ENCODE measurements at places on chromosomes 16 and 17. TPM values are rescaled to one million over a fixed set of nuclear protein-coding genes. Genes with fewer than 3 reads are reported as not detected.

CACNA1G gene
- total RNA-seq, result 0.04 TPM

PRKCB gene
- total RNA-seq, result not detected

GJD3 gene
- total RNA-seq, result not detected

ACSM2A gene
- not detected for total RNA-seq

ATP2C2 gene
- total RNA-seq, result 26.0 TPM

WFDC1 gene
- 0.15 TPM for total RNA-seq

MAP2K6 gene
- total RNA-seq, result 8.4 TPM

C17orf107 gene
- total RNA-seq, result 0.36 TPM

DNA sequence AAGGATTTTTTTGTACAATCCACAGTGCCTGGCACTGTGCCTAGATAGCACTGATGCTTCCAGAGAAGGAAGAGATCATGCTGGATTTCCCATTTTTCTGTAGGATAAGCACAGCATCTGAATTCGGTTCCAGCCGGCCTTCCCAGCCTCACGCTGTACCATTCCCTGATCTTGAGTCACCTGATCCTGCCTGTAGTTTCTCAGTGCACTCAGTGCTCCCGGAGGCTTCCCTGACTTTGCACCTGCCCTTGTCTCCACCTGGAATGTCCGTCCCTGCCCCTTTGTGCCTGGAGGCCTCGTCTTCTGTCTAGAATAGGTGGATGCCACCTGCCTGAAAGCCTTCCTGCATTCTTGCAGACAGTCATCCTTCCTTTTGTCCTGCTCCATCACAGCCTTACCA lies 179.9 kb downstream of the CCDC182 start:
- DNase-seq, result no peak

DNA sequence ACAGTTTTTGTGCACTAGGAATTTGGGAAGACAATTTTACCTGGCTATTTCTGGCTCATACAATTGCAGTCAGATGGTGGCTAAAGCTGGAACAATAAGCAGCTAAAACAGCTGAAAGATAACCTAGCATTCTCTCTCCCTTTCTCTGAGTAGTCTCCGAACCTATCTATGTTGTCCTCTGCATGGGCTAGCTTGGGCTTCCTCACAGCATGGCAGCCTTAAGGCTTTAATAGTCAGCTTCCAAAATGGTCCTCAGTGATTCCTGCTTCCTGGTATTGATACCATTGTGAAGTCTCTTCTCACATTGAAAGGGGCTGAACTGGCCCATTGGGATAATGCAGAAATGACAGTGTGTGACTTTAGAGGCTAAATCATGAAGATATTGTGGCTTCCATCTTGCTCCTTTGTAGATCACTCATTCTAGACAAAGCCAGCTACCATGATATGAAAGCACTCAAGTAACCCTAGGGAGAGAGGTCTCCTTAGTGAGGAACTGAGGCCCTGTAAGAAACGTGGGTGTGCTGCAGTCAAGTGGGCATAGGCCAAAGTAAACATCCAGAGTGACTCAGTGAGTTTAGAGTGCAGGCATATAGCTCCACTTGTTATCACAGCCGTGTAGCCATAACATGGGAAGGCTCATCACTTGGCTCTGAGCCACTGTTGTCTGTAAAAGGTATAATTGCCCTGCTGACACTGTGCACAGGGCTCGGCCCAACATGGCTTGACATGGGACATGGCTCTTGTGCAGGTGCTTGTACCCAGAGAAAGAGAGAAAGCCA lies 5.5 kb upstream of the VKORC1 start:
- DNase-seq, result peak; percentile 12

GRCh38 chr17:15917021-15917437 lies 27.9 kb upstream of the ADORA2B start:
- no peak for DNase-seq

GRCh38 chr16:26335236-26335853 lies 643.6 kb downstream of the HS3ST4 start:
- DNase-seq, result no peak

DNA sequence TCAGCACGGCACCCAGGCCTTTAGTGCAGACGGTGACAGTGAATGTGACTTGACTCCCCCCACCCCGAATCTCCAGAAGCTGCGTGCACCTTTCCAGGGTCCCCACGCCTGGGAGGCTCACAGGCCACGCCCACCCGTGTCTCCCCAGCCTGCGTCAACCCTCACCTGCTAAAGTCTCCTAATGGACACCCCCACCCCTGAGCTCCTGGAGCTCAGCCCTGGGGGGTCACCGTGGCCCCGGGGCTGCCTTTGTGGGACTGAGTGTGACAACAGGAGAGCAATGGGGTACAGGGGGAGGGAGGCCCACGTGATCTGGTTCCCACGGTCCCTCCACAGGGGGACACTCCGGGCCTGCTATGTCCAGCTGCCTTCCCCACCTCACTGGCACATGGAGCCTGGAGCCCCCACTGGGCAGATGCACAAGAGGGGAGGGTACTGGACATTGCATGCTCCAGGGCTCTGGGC lies 7.4 kb upstream of the FASN start:
- no peak for DNase-seq

- DNase-seq, result no peak
Observed at GRCh38 chr17:21375162-21375560, 996 bp upstream of the KCNJ12 start.

DNA sequence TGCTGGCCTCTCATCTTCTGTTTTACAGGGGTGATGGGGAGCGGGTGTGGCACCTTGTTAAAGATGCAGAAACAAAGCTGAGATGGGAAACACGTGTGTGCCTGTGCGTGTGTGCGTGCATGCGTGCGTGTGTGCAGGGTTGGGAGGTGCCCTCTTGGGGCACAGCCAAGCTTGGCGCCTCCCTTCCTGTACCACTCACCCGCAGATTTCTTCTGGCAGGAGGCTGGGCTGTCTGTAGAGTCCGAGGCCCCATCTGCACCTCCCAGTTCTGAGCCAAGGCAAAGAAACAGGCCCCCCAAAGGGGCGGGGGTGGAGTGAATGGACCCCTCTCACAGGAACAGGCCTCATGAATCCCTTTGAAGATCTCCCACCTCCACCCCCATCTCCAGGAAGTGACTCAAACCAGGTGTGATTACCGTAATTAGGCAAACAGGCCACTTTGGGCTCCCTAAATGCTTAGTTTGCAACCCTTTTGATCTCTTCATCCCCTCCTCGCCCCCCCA lies 20.9 kb downstream of the TNS4 start:
- DNase-seq, result peak; percentile 34

DNA sequence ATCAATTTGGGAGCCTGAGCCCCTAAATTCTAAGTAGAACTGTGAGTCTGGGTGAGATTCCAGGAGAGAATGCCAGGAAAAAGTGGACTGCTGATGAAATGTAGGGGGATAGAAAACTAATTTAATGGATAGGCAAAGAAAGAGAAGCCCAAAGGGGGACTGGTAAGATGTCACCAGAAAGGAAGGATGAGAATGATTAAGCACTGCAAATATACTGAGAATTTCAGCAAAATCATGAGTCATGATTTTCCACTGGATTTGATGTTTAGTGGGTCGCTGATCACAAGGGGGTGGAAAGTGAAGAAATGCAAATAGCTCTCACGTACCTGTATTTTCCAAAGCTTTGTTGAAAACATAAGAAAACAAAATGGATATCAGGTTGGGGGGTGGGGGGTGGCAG lies 201.8 kb downstream of the SLC39A11 start:
- peak; percentile 76 for DNase-seq

GRCh38 chr16:55717326-55717725 lies 61.5 kb downstream of the SLC6A2 start:
- DNase-seq, result no peak

- peak; percentile 71 for DNase-seq
Observed at GRCh38 chr17:72850410-72851118, 241.9 kb downstream of the SLC39A11 start.

- no peak for DNase-seq
Observed at GRCh38 chr17:61072648-61073047, 327.0 kb upstream of the TBX2 start.

DNA sequence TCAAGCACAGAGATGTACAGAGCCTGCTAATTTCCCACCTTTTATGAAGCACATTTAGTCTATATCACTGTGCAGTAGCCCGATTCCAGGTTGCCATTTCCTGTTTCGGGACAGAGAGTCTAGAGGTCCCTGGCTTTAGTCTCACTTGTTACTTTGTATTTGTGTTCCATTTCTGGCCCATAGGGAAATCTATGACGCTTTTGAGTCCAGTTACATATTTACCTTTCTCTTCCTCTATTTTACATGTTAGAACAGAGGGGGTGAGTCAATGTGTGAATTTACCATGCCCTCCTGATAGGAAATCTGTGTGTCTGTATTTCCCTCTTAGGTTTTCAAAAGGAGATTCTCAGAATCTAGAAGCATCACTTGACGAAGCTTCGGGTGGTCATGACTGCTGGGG lies 227.1 kb upstream of the ZFHX3 start:
- DNase-seq, result no peak

DNA sequence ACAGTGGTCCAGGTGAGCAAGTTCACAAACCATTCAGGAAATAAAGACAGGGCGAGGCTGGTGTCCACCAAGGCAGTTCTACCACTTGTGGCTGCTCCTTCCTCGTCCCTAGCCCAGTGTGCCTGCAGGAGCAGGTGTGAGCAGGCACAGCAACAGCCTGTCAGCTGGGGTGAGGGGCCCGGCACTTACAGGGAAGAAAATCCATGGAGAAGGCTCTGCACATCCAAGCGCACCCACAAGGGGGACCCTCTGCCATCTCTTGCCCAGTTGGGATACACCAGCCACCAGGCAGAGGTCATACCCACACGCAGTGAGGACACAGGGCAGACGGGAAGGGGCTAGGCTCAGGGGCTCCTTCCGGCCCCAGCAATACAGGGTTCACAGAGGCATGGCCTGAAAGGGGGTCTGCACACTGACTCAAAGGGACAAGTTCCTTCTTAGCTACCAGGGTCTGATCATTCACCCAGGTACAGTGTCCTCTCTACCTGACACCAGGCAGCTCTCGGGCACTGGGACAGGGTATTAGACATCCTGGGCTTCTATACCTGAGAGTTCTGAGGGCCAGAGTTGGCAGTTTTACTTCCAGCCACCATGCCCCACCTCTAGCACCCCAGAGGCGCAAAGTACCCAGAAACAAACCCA lies 27.0 kb downstream of the CDIP1 start:
- peak; percentile 44 for DNase-seq

GRCh38 chr17:42853597-42853967 lies 2.6 kb downstream of the AOC3 start:
- no peak for DNase-seq

GRCh38 chr16:81560979-81561657 lies 116.5 kb downstream of the CMIP start:
- DNase-seq, result peak; percentile 45

DNA sequence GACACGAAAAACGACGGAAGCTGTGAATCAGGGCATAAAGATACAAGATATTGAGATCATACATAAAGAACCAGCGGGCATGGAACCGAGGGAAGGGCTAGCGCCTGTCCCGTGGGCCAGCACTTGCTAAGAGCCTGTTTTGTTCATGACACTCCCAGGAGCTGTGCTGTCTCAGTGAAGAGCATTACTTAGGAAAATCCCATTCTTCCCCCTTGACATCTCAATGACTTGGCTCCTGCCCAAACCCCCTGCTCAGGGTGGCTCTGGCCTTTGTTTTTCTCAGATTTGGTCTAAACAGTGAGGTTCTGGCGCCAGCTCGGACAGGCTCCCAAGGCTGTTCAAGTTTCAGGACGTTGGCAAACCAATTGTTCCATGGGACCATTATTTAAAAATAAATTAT lies 79.1 kb upstream of the SEC14L1 start:
- no peak for DNase-seq

DNA sequence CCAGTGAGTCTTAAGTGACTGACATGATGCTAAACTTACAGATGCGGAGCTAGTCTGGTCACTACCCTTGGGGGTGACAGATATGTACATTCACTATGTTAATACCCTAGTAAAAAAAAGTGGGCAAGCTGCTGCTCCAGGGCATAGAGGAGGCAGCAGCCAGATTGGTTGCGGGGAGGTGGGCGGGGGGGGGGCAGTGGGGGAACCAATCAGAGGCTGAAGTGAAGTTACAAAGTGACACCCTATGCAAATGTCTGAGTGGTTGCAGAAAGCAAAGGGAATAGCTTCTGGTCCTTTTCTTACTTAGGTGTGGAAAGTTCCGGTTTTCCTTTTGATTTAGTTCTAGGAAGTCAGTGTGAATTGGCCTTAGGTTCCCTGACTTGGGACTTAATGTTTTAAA lies 12.1 kb downstream of the NDEL1 start:
- DNase-seq, result no peak

GRCh38 chr17:3929181-3929580 lies 12.9 kb upstream of the P2RX1 start:
- no peak for DNase-seq

GRCh38 chr17:10304758-10305300 lies 68.0 kb downstream of the MYH13 start:
- no peak for DNase-seq

GRCh38 chr17:77499699-77500435 lies 359.1 kb downstream of the SEC14L1 start:
- DNase-seq, result no peak

GRCh38 chr16:12002447-12003006 lies 26.0 kb downstream of the SNX29 start:
- DNase-seq, result no peak

DNA sequence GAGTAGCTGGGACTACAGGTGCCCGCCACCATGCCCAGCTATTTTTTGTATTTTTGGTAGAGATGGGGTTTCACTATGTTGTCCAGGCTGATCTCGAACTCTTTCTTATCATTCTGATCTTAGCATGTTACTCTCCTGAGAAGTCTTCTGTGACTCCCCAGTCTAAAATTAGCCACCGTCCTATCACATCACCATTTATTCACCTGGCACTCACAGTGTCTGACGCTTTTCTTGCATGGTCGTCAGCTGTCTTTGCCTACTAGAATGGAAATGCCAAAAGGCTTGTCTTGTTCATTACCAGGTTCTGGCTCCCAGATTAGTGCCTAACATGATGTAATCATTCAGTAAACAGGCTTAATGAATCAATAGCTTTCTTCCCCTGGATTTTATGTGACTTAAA lies 23.8 kb downstream of the TOM1L1 start:
- DNase-seq, result no peak

DNA sequence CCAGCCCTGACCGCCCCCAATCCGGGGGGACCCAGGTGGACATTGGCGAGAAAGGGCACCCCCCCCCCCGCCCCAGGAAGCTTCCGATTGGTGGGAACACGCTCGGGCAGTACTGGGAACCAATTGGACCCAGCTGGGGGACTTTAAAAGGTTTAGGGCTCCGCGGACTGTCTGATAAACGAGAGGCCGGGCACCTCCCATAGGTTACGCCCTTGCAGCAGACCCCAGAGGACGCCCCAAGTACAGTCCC lies 245 bp downstream of the TMEM256 start:
- no peak for DNase-seq

DNA sequence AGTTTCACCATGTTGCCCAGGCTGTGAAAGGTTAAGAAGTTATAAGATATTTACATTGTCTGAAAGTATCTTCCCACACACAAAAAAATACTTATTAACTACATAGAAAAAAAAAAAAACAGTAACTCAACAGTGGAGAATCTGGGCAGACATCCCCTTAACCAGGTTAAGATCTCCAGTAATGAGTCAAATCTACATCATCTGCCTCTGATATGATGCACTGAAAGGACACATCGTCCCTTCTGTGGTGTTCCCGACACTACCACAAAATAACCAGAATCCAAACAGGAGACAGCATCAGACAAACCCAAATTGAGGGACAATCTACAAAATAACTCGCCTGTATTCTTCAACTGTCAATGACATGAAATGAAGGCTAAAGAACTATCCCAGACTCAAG lies 40.0 kb downstream of the CMTM4 start:
- DNase-seq, result no peak

- no peak for DNase-seq
Observed at GRCh38 chr17:21356537-21357127, 19.5 kb upstream of the KCNJ12 start.

- no peak for DNase-seq
Observed at GRCh38 chr17:80717720-80718083, 173.1 kb downstream of the RPTOR start.

- peak; percentile 30 for DNase-seq
Observed at GRCh38 chr16:67198238-67198734, 645 bp upstream of the ELMO3 start.

All from PC-3 (cell line).